GM23248 (cell line): ENCODE measurements at places on chromosomes 6 and 20. TPM values are rescaled to one million over a fixed set of nuclear protein-coding genes. Genes with fewer than 3 reads are reported as not detected.

Gene ROS1
- total RNA-seq, result 0.43 and 0.76 TPM in 2 replicates

Gene BPIFB2
- not detected in 2 replicates for total RNA-seq

Gene GTF2H4
- 12.8 and 21.7 TPM in 2 replicates for total RNA-seq

Gene CCR6
- not detected in 2 replicates for total RNA-seq

Gene VWA7
- total RNA-seq, result 0.54 TPM in 1 of 2 replicates, not detected in the other

- no peaks in the 10 kb centered on the region for H3K27me3 ChIP-seq
- no peak overlapping the region for H3K4me3 ChIP-seq
- H3K27ac ChIP-seq, result no peak overlapping the region
- no peak for DNase-seq
- no peaks in the 10 kb centered on the region for H3K4me1 ChIP-seq
Observed at GRCh38 chr6:161360520-161360919, 86.7 kb upstream of the AGPAT4 start.

- no peaks in the 10 kb centered on the region for H3K36me3 ChIP-seq
- H3K4me3 ChIP-seq, result peak overlapping the region; percentile 73
- no peak overlapping the region for H3K27ac ChIP-seq
- peaks cover 39% of the 10 kb centered on the region for H3K27me3 ChIP-seq
- DNase-seq, result peak; percentile 66
Observed at GRCh38 chr6:147506704-147507114, 1.8 kb upstream of the SAMD5 start.

GRCh38 chr6:73631849-73632248, 21.9 kb downstream of the SLC17A5 start:
- H3K27ac ChIP-seq, result no peak overlapping the region
- H3K36me3 ChIP-seq, result peaks cover 22% of the 10 kb centered on the region
- H3K4me1 ChIP-seq, result no peaks in the 10 kb centered on the region
- no peaks in the 10 kb centered on the region for H3K27me3 ChIP-seq
- H3K4me3 ChIP-seq, result no peak overlapping the region

DNA sequence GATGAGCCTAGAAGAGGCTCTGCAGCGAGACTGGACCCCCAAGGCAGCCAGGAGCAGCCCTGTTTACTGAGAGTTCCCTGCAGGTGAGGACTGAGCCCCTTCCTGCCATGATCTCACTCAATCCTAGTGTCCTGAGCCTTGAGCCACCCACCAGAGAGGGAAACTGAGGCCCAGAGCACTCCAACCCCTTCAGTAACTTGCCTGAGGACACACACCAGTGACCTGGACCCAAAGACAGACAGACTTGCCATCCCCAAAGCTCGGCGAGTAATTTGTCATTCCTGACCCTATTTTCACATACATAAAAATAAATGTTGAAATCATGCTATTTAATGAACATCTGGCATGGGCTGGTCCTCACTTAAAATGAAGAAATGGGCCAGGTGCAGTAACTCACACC, 16.7 kb downstream of the BMP7 start:
- no peak for DNase-seq
- no peak overlapping the region for H3K27ac ChIP-seq
- H3K36me3 ChIP-seq, result no peaks in the 10 kb centered on the region
- peaks cover 61% of the 10 kb centered on the region for H3K27me3 ChIP-seq
- H3K4me3 ChIP-seq, result no peak overlapping the region

- DNase-seq, result peak; percentile 46
- H3K36me3 ChIP-seq, result no peaks in the 10 kb centered on the region
- H3K4me1 ChIP-seq, result no peaks in the 10 kb centered on the region
Observed at GRCh38 chr6:27761391-27761790, 150.8 kb downstream of the OR2B2 start.

GRCh38 chr6:80338201-80338836, 231.8 kb downstream of the BCKDHB start:
- DNase-seq, result no peak
- no peaks in the 10 kb centered on the region for H3K27me3 ChIP-seq
- no peak overlapping the region for H3K27ac ChIP-seq
- H3K4me1 ChIP-seq, result peaks cover 16% of the 10 kb centered on the region
- H3K4me3 ChIP-seq, result no peak overlapping the region

- H3K4me3 ChIP-seq, result no peak overlapping the region
- no peaks in the 10 kb centered on the region for H3K36me3 ChIP-seq
- no peaks in the 10 kb centered on the region for H3K27me3 ChIP-seq
- no peak overlapping the region for H3K27ac ChIP-seq
- DNase-seq, result peak; percentile 28
Observed at GRCh38 chr20:33947709-33948295, 45.9 kb upstream of the RALY start.

DNA sequence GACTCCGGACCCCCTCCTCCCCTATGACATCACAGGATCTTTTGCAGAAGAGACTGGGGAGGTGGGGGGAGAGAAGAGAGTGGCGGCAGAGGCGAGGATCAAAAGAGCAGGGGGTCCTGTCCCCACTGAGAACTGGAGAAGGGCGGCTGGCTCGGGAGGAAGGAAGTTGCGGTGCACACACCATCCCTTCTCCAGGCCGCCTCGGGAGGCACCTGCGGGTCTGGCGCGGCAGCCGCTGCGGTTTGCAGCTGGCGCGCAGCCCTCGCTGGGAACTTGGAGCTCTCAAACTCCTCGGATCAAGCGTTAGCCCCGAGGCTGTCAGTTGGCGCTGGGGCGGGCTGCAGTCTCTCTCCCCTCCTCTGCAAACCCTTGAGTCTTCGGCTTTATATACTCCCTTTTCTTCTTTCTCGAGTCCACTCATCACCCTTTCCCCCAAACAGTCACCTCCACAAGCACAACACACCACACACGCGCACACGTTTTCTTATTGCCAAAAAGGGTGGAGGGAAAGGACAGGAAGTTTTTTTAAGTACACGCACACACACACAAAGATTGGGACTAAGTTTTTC, 180.7 kb downstream of the TBXT start:
- peak; percentile 50 for DNase-seq
- peaks cover 12% of the 10 kb centered on the region for H3K27me3 ChIP-seq
- no peak overlapping the region for H3K27ac ChIP-seq
- H3K36me3 ChIP-seq, result no peaks in the 10 kb centered on the region

DNA sequence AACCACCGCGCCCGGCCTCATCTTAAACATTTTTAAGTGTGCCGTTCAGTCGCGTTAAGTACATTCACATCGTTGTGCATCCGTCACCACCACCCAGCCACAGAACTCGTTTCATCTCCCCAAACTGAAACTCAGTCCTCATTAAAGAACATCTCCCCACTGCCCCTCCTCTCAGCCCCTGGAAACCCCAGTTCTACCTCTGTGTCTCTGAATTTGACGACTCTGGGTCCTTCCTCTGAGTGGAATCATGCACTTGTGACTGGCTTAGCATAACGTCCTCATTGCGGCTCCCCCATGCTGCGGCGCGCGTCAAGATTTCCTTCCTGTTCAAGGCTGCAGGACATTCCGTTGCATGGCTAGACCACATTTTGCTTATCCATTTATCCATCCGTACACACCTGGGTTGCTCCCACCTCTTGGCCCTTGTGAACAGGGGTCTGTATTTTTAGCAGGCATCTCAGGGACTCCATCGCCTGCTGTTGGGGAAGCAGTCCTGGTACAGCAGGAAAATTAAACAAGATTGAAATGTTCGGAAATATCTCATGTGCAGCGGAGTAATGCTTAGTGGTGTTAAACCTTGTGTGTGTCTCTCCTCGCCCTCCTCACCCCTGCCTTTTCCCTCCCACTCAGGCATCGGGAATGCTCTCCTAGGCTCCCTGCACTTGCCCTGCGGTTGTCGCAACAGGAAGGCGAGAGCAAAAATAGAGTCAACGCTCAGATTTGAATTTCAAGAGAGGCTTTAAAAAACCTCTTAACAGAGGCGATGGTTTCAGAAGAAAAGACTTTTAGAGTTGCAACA, 127.9 kb downstream of the PXDC1 start:
- H3K27me3 ChIP-seq, result no peaks in the 10 kb centered on the region
- no peak for DNase-seq
- H3K4me1 ChIP-seq, result no peaks in the 10 kb centered on the region
- H3K27ac ChIP-seq, result no peak overlapping the region
- H3K4me3 ChIP-seq, result no peak overlapping the region
- H3K36me3 ChIP-seq, result no peaks in the 10 kb centered on the region

DNA sequence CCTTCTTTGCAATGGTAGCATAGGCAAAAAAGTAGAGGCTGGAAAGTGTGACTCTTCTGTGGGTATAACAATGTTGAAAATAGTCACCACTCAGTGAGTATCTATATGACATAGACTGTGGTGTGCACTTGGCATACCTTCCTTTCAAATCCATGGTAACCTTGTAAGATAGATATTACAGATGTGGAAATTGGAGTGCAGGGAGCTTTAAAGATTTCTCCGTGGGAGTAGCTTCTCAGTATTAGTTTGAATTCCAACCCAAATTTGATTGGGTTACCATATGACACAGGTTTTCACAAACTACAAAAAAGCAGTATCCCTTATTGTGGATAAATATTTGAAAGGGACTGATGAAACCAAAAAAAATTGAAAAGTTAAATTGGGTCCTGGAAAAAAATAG, 163.8 kb downstream of the CLVS2 start:
- DNase-seq, result no peak
- H3K4me3 ChIP-seq, result no peak overlapping the region
- no peak overlapping the region for H3K27ac ChIP-seq
- no peaks in the 10 kb centered on the region for H3K36me3 ChIP-seq
- H3K27me3 ChIP-seq, result no peaks in the 10 kb centered on the region

- H3K4me3 ChIP-seq, result no peak overlapping the region
- H3K36me3 ChIP-seq, result no peaks in the 10 kb centered on the region
- peaks cover 13% of the 10 kb centered on the region for H3K4me1 ChIP-seq
- no peaks in the 10 kb centered on the region for H3K27me3 ChIP-seq
- H3K27ac ChIP-seq, result no peak overlapping the region
Observed at GRCh38 chr20:9179193-9179802, 110.4 kb downstream of the PLCB4 start.

DNA sequence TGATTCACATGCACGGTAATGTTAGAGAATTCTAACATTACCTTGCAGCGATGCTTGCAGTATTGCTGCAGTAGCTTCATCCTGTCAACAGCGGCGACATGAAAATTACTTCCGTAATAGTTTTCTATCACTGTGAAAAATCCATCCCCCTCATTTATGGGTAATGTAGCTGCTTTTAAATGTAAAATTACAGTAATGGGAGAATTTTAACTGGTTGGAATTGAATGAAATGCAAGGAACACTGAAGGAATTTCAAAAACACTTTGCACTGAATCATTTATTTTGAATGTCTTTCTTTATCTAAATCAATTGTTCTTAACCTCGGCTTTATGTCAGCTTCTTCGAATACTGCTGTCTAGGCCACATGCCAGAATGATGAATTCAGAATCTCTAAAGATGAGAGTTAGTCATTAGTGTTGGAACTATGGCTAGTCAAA, 102.4 kb upstream of the HIVEP1 start:
- no peak overlapping the region for H3K27ac ChIP-seq
- DNase-seq, result peak; percentile 87
- H3K4me3 ChIP-seq, result no peak overlapping the region
- H3K27me3 ChIP-seq, result no peaks in the 10 kb centered on the region

- DNase-seq, result no peak
- no peak overlapping the region for H3K4me3 ChIP-seq
- no peak overlapping the region for H3K27ac ChIP-seq
- H3K4me1 ChIP-seq, result no peaks in the 10 kb centered on the region
- no peaks in the 10 kb centered on the region; the same call in none of the 2 replicates for H3K27me3 ChIP-seq
- no peaks in the 10 kb centered on the region for H3K36me3 ChIP-seq
Observed at GRCh38 chr6:89269981-89270380, 45.1 kb downstream of the GABRR2 start.

GRCh38 chr6:16061818-16062217, 67.1 kb upstream of the MYLIP start:
- H3K27ac ChIP-seq, result no peak overlapping the region
- no peaks in the 10 kb centered on the region for H3K4me1 ChIP-seq
- no peaks in the 10 kb centered on the region for H3K36me3 ChIP-seq
- H3K27me3 ChIP-seq, result peaks cover 12% of the 10 kb centered on the region
- DNase-seq, result peak; percentile 26
- no peak overlapping the region for H3K4me3 ChIP-seq

GRCh38 chr20:38308047-38308438, 4.1 kb downstream of the BPI start:
- H3K4me1 ChIP-seq, result peaks cover 8% of the 10 kb centered on the region; the same call in 1 of the 2 replicates
- H3K36me3 ChIP-seq, result no peaks in the 10 kb centered on the region
- H3K27me3 ChIP-seq, result no peaks in the 10 kb centered on the region

DNA sequence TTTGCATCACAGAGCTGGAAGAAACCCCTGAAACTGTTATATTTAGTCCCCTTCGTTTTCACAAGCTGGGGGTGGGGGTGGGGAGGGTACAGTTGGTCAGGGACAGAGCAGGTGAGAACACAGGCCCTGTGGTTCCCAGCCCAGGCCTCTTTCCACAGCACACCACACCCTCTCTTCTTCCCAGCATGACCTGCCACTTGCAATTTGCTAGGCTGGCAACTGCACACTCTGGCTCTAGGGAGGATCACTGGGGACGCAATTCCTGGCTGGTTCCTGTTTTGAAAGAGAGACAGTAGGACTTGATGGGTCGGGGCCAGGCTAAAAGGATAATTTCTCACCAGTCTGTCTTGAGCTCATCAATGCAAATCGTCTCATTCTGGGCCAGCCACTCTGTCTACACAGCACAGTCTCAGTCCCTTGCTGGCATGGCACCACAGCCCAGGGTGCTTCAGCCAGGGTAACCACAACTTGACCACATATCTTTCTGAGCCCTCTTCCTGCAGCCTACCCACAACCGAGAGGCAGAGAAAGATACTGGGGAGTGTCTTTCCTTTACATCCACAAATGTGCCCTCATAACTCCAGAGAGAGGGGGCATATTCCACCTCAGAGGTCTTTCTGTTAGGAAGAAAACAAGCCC, 41.7 kb upstream of the EMILIN3 start:
- no peaks in the 10 kb centered on the region for H3K27me3 ChIP-seq
- H3K36me3 ChIP-seq, result peaks cover 28% of the 10 kb centered on the region; the same call in 1 of the 2 replicates
- DNase-seq, result no peak
- H3K4me1 ChIP-seq, result 0 out of 2 replicates have a peak, but pooled peaks cover 4% of the 10 kb centered on the region

GRCh38 chr20:46169245-46170171, 51.4 kb downstream of the CD40 start:
- no peak overlapping the region for H3K4me3 ChIP-seq
- no peak for DNase-seq
- no peaks in the 10 kb centered on the region for H3K36me3 ChIP-seq
- H3K4me1 ChIP-seq, result no peaks in the 10 kb centered on the region
- no peak overlapping the region for H3K27ac ChIP-seq

DNA sequence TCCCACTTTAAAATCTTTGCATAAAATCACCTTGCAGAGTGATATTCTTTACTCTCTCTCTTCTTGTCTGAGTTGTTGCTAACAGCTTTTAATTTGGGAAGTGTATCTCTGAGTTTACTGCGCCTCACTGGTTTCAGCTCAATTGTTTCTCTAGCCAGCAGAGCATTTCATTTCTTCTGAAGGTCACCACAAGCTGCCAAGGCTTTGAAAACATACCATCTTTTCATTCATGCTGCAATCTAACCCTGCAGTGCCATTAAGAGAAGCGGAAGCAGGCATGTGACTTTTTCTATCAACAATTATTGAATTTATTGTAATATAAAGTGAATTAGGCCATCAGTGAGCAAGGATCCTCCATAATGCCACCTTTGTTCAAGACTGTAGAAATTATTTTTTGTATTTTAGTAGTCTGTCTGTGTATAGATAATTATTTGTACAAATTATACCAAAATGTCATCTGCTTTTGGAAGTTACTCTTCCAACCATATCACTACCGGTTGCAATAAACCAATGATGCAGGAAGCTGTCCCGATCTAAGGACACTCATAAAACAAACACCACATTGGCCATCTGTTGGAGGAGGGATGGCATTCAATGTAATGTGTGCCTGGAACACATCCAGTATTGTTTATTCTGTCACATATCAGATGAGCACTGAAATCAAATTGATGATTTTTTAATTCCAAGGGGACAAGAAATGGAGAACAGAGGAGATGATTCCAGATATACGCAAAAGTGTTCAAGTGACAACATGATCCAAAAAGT, 26.8 kb downstream of the HS3ST5 start:
- H3K36me3 ChIP-seq, result no peaks in the 10 kb centered on the region
- no peak overlapping the region for H3K27ac ChIP-seq
- H3K4me3 ChIP-seq, result no peak overlapping the region
- H3K4me1 ChIP-seq, result no peaks in the 10 kb centered on the region
